ENCODE measurements at places on chromosomes 2 and 18. TPM values are rescaled to one million over a fixed set of nuclear protein-coding genes. Genes with fewer than 3 reads are reported as not detected.
A peak's percentile ranks its signal among the peaks of the same experiment; 100 is the strongest.

The TAF1B gene
- total RNA-seq, result 17.3 TPM

The CAPN14 gene
- 0.52 TPM for total RNA-seq

The DYNAP gene
- 0.09 TPM for total RNA-seq

The GREB1 gene
- total RNA-seq, result 0.24 TPM

The FHOD3 gene
- 0.90 TPM for total RNA-seq

The ZNF804A gene
- 0.09 TPM for total RNA-seq

The PMS1 gene
- 22.6 TPM for total RNA-seq

The KCNIP3 gene
- 21.4 TPM for total RNA-seq

The RAB6C gene
- 0.05 TPM for total RNA-seq

The KDM3A gene
- total RNA-seq, result 53.4 TPM

The TXNL1 gene
- 39.3 TPM for total RNA-seq

The GAL3ST2 gene
- total RNA-seq, result 0.09 TPM

The GRB14 gene
- 0.19 TPM for total RNA-seq

DNA sequence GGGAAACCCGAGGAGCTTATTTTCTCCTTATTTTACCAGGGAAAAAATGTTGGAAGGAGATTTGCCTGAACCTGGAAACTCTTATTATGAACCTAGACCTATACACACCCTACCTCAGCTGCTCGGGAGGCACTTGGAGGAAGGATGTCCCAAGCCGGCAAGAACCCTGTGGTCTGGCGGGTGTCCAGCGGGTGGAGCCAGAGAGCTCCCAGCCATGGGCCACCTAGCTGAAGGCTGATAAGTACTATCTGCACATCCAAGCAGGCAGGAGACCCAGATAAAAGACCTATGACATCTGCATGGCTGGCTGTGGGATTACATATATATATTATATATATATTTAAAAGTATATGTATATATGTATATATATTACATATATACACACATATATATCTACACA is 1.1 kb upstream of the SLC14A1 start:
- DNase-seq, result peak; percentile 24

- DNase-seq, result no peak
Measured at GRCh38 chr2:17757321-17757720, 3.4 kb downstream of the GEN1 start.

- no peak for DNase-seq
Measured at GRCh38 chr2:228655331-228655730, 473.8 kb upstream of the SPHKAP start.

GRCh38 chr2:217525076-217525475 is 477.7 kb downstream of the TNS1 start:
- no peak for DNase-seq

DNA sequence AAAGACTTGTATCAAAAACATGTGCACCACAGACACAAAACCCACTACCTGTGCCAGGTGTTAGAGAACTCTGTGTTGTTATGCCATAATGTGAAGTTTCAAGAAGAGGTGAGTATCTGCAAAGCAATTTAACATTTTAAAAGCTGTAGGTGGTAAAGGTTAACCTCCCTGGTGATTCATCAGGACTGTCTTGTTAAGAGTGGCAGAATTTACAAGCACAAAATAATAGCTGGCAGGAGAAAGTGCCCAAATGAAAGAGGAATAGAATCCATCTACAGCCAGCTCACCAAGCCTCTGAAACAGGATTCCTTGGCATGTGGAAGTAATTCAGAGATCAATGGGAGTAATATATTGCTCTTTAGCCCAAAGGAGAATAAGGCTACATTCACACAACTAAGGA is 230.7 kb downstream of the AFF3 start:
- DNase-seq, result no peak

GRCh38 chr2:233250568-233250967 is 905 bp upstream of the ATG16L1 start:
- DNase-seq, result no peak

DNA sequence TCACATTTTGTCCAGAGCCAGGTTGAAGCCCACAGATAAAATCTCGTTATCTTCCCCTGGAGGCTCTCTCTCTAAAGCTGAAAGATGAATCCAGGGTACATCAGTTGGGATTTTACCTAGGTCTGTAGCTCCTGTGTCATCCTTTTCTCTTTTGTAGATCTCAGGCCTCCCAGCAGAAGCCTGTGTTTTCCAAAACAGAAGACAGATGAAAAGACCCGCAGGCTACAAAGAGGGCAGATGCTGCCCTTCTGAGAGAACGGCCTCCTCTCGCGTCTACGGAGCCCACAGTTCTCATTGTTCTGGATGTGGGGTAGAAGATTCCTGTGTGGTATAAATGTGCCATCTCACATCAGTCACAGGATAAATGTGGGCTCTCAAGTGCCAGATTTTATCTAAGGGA is 139.5 kb downstream of the SUCLG1 start:
- no peak for DNase-seq

- no peak for DNase-seq
Measured at GRCh38 chr2:157182834-157183396, 74.6 kb upstream of the GALNT5 start.

- no peak for DNase-seq
Measured at GRCh38 chr2:237309416-237309815, 104.5 kb downstream of the COL6A3 start.

DNA sequence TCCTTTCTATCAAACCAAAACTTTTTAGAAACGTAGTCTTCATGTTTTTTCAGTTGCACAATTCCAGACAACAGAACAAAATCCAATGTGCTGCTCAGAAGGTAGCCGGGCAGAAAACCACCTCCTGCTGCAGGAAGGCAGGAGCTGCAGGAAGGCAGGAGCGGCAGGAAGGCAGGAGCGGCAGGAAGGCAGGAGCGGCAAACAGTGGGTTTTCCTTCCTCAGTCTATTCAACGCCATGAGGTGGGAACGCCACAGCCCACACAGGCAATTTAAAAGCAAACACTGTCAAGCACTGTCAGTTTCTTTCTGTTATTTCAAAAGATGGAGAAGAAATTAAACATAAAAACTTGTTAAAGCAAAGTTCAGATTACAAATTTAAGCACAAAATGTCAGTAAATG is 601.2 kb upstream of the SALL3 start:
- no peak for DNase-seq

GRCh38 chr2:2182551-2183071 is 148.5 kb downstream of the MYT1L start:
- DNase-seq, result no peak

GRCh38 chr2:88212251-88212790 is 42.2 kb downstream of the THNSL2 start:
- no peak for DNase-seq

DNA sequence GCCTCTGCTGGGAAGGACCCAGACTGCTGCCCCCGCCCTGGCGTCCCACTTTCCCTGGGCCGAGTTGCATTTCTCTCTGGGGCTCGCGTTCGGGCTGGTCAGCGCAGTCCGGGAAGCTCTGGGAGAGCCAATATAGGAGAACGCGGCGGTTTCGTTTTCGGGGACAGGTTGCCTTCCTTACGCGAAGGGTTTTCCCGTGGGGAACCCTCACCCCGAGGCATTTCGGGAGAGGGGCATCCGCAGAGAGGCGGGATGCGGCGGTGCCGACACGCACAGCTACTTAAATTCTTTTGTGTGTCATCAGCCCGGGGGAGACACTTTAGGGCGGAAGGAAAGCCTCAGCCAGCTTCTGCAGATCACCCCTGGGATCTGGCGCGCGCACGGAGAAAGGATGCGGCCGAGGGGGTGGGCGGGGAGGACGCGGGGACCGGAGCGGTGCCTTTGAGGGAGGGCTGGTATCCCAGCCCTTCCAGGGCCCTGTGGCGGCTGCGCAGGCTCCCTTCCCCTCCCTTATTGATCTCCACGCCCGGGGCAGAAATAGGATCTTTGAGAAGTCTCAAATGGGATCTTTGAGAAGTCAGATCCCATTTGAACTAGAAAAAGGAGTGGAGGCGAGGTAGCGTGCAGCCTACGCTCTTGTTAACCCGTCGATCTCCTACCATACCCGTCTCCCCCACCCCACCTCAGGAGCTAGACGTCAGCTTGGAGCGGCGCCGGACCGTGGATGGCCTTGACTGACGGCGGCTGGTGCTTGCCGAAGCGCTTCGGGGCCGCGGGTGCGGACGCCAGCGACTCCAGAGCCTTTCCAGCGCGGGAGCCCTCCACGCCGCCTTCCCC is 1.2 kb downstream of the GATA6 start:
- no peak for DNase-seq

DNA sequence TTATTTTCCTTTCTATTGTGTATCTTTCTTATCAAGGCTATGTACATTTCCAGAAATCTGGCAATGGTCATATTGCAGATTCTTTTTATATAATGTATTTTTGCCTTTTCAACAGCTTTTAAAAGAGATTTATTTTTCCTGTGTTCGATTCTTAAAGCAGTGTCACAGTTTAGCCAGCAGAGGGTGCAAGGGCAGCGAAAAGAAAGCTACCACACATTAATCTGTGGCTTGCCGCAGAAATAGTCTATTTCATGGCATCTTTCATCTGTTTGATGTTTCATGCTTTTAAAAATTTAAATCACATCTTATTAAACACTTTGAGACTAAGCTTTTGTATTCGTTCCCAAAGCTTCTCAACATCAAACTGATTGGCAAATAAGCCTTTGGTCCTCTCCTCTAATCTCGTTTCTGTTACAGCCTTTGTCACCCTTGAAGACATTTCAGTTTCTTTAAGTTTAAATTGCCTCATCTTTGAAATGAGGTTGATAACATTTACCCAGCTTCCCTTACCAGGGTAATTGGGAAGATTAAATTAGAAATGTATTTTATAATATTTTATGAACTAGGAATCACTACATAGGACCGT is 73.3 kb downstream of the PIK3C3 start:
- no peak for DNase-seq

- DNase-seq, result no peak
Measured at GRCh38 chr18:79070486-79070885, 1.3 kb downstream of the ATP9B start.

- DNase-seq, result peak; percentile 28
Measured at GRCh38 chr2:44952143-44952805, 10.8 kb downstream of the SIX3 start.

- no peak for DNase-seq
Measured at GRCh38 chr2:20146401-20146800, 78.5 kb downstream of the SDC1 start.

- DNase-seq, result no peak
Measured at GRCh38 chr2:182444806-182445205, 18.0 kb upstream of the PDE1A start.

GRCh38 chr2:88416016-88416663 is 36.4 kb downstream of the FOXI3 start:
- no peak for DNase-seq

GRCh38 chr2:179449010-179449409 is 184.4 kb upstream of the SESTD1 start:
- no peak for DNase-seq

- no peak for DNase-seq
Measured at GRCh38 chr2:10427618-10427949, 20.5 kb downstream of the ODC1 start.

DNA sequence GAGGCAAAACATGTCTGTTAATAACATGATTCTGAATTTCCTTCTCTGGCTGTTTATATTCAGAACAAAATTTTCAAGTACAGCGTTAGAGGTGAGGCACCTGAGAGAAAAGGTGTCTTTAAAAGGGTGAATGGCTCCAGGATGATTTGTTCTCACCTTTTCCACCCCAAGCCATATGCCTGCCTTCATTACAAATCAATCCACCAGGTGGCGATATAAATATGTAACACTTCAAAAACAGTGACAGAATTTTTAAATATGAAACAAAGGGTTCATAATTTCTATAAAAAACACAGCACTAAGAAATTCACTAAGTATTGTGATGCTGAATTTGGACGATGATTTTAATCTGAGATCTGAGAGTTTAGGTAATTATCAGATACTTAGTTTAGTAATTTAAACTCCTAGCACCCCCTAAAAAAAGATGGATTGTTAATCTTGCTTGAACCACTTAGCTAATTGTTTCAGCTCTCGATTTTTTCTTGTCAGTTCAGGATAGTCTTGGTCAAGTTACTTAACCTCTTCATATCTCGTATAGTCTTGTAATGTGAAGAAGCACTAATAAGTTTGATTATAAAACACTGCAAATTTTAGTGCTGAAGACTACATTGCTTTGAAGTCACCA is 528.8 kb downstream of the CPS1 start:
- DNase-seq, result no peak

GRCh38 chr2:12083713-12084419 is 337.4 kb downstream of the LPIN1 start:
- DNase-seq, result no peak

GRCh38 chr2:10404324-10405143 is 43.6 kb downstream of the ODC1 start:
- DNase-seq, result no peak

- no peak for DNase-seq
Measured at GRCh38 chr2:174870787-174871186, 106.5 kb upstream of the CHRNA1 start.

DNA sequence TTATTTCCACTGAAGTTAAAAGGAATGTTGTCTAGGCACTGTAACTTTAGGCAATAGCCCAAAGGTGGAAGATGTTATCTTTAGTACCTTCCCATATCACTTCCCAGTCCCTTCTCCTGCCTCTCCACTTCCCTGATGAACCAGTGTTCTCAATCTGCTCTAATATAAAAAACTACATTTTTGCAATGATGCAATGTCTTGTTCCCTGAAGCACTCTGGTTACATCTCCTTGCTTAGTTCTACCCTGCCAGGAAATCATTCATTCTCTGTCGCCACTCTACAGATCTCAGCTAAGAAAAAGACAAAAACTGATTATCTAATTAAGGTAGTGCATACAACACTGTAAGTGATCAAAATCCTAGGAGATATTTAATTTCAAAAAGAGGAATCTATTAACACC is 71.3 kb downstream of the BAZ2B start:
- DNase-seq, result no peak

- no peak for DNase-seq
Measured at GRCh38 chr2:58042486-58042970, 4.1 kb upstream of the VRK2 start.

DNA sequence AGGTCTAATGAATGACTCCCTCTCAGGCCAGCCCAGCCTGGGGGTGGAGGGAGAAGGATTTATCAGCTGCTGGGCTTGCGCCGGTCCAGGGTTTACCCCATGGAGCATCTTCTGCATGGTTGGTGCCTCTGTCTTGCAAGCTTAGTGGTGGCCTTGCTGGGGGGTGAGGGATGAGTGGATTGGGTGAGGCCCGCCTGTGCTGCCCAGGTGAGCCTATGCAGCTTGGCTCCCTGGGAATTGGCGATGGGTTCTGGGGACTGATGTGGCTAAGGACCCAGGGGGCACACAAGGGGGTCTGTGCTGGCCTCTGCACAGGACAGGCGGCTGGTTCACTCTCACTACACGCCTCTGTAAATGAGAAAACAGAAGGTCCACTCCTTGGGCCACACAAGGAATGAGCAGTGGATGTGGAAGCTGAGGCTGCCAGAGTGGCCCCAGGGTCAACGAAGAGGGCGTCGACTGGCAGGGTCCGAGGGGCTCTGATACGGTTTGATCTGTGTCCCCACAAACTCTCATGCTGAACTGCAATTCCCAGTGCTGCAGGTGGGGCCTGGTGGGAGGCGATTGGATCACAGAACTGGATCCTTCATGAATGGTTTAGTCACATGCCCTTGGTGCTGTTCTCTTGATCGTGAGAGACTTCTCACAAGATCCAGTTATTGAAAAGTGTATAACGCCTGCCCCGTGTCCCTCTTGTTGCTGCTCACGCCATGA is 151.6 kb upstream of the HDAC4 start:
- DNase-seq, result no peak

Data from thymus (tissue), 14 donors.